NCI-H510A (cell line): ENCODE measurements at places on chromosomes 3 and 15.

GRCh38 chr3:78900880-78901279 is 866.9 kb downstream of the ROBO1 start:
- no peak for DNase-seq

GRCh38 chr3:55285156-55285555 is 201.9 kb downstream of the WNT5A start:
- DNase-seq = no peak

- DNase-seq = no peak
Measured at GRCh38 chr15:73629798-73630429, 3.3 kb downstream of the NPTN start.

- DNase-seq = no peak
Measured at GRCh38 chr15:58731756-58732535, 17.6 kb downstream of the ADAM10 start.

DNA sequence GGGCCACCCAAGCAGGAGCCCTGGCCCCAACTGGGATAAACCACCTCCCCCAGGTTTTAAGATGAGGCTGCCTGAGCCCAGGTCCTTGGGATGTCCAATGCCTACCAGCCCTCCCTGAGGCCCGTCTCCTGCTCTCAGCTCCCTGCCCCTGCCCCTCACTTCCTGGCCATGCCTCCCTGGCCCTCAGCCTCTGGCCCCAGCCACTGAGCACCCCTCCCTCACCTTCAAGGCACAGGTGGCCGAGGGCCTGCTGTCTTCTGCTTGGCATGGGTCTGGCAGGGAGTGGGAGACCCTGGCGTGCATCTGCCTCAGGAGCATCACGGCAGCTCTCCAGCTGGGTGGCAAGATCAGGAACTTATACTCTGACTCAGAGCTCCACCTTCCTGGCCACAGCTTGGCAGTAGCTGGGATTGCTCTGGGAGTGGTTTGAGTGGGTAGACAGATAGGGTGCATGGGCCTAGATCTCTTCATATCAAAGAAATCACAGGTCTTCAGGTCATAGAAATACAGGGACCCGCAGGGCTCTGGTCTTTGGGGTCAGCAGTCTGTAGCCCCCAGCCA is at the start of gene PLA2G4E:
TSS of gene PLA2G4E (minus strand) at position 330 of the 561 bp plus-strand sequence. CDS start at position 318, 12 bp downstream.
- no peak for DNase-seq

- DNase-seq = no peak
Measured at GRCh38 chr3:181757694-181758306, 46.1 kb downstream of the SOX2 start.

DNA sequence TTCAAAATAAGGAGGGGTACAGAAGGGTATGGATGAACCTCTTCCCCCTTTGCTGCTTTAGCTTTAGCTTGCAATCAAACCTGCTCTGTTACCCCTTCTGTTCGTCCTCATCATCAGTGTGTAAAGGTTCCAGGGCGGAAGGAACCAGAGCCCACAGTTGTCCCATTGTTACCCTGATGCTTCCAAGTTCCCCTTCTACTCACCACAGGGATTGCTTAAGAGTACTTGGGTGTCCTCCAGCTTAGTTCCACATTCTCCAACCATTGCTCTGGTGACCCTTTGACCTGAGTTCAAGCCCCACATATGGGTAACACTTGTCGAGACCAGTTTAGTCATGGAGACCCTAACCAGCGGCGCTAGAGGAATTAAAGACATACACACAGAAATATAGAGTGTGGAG is 1080.1 kb upstream of the ALCAM start:
- DNase-seq = no peak

DNA sequence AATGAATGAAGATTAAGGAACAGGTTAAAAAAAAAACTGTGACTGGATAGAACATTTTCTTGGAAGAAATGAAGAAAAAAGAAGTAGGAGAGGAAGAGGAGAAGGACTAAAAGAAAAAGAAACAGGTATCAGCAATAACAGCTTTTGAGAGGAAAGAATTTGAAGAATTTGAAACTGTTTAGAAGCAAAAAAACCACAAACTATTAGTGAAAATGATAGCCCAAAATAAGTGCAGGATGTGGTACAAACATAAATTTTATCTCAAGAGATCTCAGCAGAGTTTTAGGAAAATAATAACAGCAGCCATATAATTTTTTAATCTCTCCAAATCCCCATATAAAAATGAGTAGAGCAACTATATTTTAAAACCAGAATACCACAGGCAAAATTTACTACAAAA is 8.8 kb upstream of the A4GNT start:
- DNase-seq = no peak
